Left kidney (tissue), 8 donors: ENCODE measurements at places on chromosomes 5 and 9. TPM values are rescaled to one million over a fixed set of nuclear protein-coding genes. Genes with fewer than 3 reads are reported as not detected.

The S100Z gene
- 0.32 TPM for polyA plus RNA-seq

The IGIP gene
- 8.0 TPM for polyA plus RNA-seq

The KCNN2 gene
- polyA plus RNA-seq = 4.0 TPM

The KIF12 gene
- 170 TPM for polyA plus RNA-seq

GRCh38 chr9:116899337-116900006 lies 212.4 kb downstream of the TRIM32 start:
- DNase-seq = no peak
